GM13976 (cell line): ENCODE measurements at places on chromosomes 2 and 18.

DNA sequence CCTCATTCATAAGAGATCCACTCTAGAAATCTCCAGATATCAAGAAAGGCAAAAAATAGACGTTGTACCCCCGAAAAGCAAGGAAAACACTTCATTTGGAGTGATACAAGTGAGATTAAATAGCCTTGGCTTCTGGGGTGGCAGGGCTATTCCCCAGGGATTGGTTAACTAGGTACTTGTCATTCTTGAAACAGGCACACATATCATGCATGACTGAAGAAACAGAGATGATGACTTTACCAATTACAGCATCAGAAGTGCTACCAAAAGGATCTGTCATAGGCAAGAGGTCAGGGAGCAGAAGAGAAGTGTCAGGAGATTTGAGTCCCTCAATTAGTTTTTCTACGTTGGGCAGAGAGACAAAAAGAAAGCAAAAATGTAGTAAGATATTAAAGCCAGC, 45.2 kb upstream of the NFU1 start:
- no peak for DNase-seq

GRCh38 chr2:37526323-37526722, 145.1 kb downstream of the CDC42EP3 start:
- no peak for DNase-seq

GRCh38 chr2:100396483-100396882, 21.0 kb downstream of the CHST10 start:
- DNase-seq: no peak

- DNase-seq: no peak
Observed at GRCh38 chr2:200751786-200752185, 59.9 kb upstream of the BZW1 start.

GRCh38 chr18:12295389-12296086, 12.5 kb upstream of the TUBB6 start:
- no peak for DNase-seq
